ENCODE measurements at places on chromosomes 16 and 17. TPM values are rescaled to one million over a fixed set of nuclear protein-coding genes. Genes with fewer than 3 reads are reported as not detected.

Gene ASB16
- not detected for total RNA-seq

Gene PRAC2
- not detected for total RNA-seq

Gene LGALS9
- total RNA-seq: 34.9 TPM

Gene CPNE7
- 4.9 TPM for total RNA-seq

Gene NLK
- total RNA-seq: 13.3 TPM

Gene SLC4A1
- total RNA-seq: not detected

Gene RASD1
- 227 TPM for total RNA-seq

Gene SLC38A8
- not detected for total RNA-seq

DNA sequence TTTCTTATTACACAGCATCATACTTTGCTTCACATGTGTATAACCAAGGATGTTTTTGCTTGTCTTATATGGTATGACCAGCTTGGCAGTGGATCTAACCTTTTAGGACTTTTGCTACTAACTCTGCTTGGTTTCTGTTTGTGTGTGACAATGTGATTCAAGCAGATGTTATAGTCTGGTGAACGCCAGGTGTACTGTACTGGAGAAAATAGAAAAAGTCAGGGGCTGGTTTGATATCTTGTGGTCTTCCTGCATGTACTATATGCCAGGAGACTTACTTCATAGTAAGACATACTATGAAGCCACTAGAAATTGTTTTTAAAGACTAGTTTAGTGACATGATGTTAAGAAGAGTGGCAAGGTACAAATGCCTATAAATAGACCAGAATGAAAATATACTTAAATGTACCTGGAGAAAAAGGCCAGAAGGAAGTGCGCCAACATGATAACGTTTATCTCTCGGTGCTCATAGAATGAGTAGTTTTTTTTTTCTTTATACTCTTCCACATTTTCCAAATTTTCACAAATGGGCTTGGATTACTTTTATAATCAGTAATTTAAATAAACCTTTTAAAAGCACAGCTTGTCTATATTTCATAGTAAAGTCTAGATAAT is 112.3 kb downstream of the PRKCA start:
- H3K36me3 ChIP-seq: no peaks in the 10 kb centered on the region
- H3K4me3 ChIP-seq: no peak overlapping the region
- DNase-seq: no peak
- no peaks in the 10 kb centered on the region for H3K4me1 ChIP-seq

DNA sequence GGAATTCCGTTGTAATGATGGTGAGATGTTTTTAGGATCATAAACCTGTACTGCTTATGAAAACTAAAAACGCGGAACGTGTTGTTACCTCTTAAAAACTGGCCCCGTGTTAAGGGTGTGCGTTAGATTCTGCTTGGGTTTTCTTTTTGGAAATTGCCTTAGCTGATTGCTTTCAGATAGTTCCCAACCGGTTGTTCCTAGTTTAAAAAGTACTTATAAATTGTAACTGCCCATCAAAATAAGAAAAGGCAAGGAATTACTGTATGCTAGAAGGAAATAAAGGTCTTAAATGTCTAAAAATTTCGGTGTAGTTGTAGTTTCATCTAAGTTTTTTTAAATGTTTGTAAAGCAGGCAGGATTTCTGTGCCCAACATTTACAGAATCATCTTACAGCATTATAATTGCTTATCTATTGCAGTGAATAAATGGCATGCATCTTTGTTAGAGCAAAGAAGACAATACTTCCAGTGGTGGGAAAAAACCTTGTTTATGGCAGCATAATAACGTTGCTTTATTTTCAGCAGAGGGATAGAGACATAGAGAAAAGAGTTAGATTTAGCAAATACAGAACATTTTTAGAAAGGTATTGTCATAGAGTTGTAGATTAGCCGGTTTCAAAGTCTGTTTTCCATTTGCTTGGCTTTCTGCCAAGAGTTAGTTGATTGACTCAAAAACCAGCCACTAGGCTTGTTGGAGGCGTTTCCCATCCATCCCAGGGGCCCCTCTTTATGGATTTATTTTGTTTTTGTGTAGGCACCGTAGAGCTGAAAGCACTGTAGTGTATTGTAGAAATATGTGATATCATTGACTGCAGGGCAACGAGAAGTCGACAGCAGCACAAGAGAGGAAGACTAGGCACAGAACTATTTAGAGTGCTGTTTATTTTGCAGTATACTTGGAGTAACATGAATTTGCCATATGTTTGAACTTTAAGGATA is 1.7 kb downstream of the PPM1D start:
- no peaks in the 10 kb centered on the region for H3K36me3 ChIP-seq
- H3K27me3 ChIP-seq: no peaks in the 10 kb centered on the region
- H3K27ac ChIP-seq: peak overlapping the region; percentile 99
- DNase-seq: no peak
- peak overlapping the region; percentile 71 for H3K4me3 ChIP-seq

- no peak overlapping the region for H3K27ac ChIP-seq
- no peak for DNase-seq
- no peaks in the 10 kb centered on the region for H3K36me3 ChIP-seq
These were observed 89.2 kb upstream of the CDC42EP4 start for GRCh38 chr17:73400915-73401545.

- H3K36me3 ChIP-seq: no peaks in the 10 kb centered on the region
- DNase-seq: no peak
- no peak overlapping the region for H3K27ac ChIP-seq
- peaks cover 19% of the 10 kb centered on the region for H3K4me1 ChIP-seq
These were observed 1.6 kb downstream of the IL21R start for GRCh38 chr16:27403601-27403992.

DNA sequence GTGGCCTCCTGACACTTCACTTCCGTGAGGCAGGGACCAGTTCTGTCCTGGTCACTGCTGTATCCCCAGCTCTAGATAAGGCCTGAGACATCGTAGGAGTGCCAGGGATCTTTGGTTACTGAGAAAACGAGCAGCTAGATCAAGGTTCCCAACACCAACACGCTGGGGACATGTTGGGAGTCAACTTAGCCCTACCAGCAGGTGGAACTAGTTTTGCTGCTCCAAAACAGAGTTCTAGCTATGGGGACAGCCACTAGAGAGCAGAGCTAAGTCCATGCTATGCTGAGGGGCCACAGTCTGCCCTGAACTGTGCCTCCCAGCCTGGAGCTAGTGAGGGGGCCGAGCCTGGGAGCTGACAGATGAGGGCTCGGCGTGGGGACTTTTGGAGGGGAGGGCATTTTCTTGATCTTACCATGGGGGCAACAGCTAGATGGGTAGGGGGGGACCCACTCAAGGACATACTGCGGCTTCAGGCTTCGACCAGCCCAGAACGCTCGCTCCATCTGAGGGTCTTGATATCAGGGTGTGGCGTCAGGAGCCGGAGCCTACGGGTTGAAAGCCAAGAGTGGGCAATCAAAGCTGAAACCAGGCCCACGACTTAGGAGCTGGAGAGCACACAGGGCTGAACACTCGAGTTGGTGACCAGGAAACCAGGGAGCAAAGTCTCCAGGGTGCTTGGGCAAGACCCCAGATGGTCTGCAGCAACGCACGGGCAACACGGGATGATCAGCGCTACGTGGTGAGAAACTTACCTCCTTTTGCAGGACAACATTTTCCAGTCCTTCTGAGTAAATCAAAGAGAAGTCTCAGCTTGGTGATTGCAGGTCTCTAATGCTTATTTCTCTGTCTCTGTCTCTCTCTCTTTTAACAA is 13.4 kb downstream of the SNX20 start:
- H3K4me3 ChIP-seq: no peak overlapping the region
- H3K27me3 ChIP-seq: no peaks in the 10 kb centered on the region
- no peak for DNase-seq
- H3K27ac ChIP-seq: no peak overlapping the region
- H3K36me3 ChIP-seq: no peaks in the 10 kb centered on the region

DNA sequence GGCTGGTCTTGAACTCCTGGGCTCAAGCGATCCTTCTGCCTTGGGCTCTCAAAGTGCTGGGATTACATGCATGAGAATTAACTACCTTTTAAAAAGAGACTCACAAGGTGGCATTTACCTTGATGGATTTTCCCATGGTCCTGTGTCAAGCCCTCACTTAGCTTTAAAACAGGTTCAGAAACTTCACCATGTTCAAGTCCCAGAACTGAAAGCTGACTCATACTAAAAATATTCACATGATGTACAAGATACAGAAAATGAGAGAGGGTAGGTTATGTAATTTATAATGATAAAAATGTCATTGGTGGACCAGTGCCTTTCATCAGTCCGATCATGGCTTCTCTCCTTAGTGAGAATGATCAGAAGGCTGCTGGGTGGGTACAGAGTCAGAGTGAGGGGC is 4.3 kb upstream of the AKAP1 start:
- H3K4me3 ChIP-seq: no peak overlapping the region
- H3K27me3 ChIP-seq: no peaks in the 10 kb centered on the region

- no peak for DNase-seq
- no peaks in the 10 kb centered on the region for H3K36me3 ChIP-seq
- peak overlapping the region; percentile 76 for H3K27ac ChIP-seq
- no peak overlapping the region for H3K4me3 ChIP-seq
These were observed 58.4 kb downstream of the TOM1L2 start for GRCh38 chr17:17913695-17914332.

DNA sequence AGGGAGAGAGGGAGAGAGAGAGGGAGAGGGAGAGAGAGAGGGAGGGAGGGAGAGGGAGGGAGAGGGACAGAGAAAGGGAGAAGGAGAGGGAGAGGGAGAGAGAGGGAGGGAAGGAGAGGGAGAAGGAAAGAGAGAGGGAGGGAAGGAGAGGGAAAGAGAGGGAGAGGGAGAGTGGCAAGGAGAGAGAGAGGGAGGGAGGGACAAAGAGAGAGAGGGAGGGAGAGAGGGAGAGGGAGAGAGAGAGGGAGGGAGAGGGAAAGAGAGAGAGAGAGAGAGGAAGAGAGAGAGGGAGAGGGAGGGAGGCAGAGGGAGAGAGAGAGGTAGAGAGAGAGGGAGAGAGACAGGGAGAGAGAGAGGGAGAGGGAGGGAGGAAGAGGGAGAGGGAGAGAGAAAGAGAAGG is 73.5 kb downstream of the AXIN2 start:
- H3K27ac ChIP-seq: no peak overlapping the region
- H3K36me3 ChIP-seq: no peaks in the 10 kb centered on the region
- no peaks in the 10 kb centered on the region for H3K4me1 ChIP-seq
- no peaks in the 10 kb centered on the region for H3K27me3 ChIP-seq
- no peak overlapping the region for H3K4me3 ChIP-seq
- no peak for DNase-seq

GRCh38 chr16:4319454-4320421 is 3.9 kb downstream of the GLIS2 start:
- H3K27me3 ChIP-seq: no peaks in the 10 kb centered on the region
- H3K36me3 ChIP-seq: no peaks in the 10 kb centered on the region
- peak overlapping the region; percentile 36 for H3K4me3 ChIP-seq
- no peak for DNase-seq
- H3K27ac ChIP-seq: peak overlapping the region; percentile 85

DNA sequence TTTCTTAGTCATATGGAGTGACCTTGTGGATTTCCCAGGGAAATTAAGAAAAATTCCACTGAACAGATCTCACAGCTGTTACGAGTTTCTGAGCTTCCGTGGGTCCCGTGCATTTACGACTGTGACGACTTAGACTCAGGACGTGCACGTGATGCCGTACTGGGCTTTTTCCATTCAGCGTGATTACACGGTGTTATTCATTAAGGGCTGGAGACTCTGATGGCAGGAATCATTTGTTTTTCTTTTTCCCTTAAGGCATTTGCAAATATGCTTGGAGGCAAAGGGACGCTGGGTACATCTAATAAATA is 57.2 kb downstream of the TBC1D16 start:
- H3K27me3 ChIP-seq: no peaks in the 10 kb centered on the region
- H3K36me3 ChIP-seq: no peaks in the 10 kb centered on the region
- no peak for DNase-seq
- H3K4me3 ChIP-seq: no peak overlapping the region

- peaks cover 40% of the 10 kb centered on the region for H3K4me1 ChIP-seq
- no peaks in the 10 kb centered on the region for H3K27me3 ChIP-seq
- no peak overlapping the region for H3K4me3 ChIP-seq
- no peaks in the 10 kb centered on the region for H3K36me3 ChIP-seq
These were observed 23.2 kb downstream of the SLC39A11 start for GRCh38 chr17:73069164-73069770.

- H3K27ac ChIP-seq: peak overlapping the region; percentile 93
- H3K4me1 ChIP-seq: peaks cover 63% of the 10 kb centered on the region
- DNase-seq: no peak
- H3K36me3 ChIP-seq: no peaks in the 10 kb centered on the region
These were observed 1.3 kb downstream of the NLRC5 start for GRCh38 chr16:56990407-56991286.

DNA sequence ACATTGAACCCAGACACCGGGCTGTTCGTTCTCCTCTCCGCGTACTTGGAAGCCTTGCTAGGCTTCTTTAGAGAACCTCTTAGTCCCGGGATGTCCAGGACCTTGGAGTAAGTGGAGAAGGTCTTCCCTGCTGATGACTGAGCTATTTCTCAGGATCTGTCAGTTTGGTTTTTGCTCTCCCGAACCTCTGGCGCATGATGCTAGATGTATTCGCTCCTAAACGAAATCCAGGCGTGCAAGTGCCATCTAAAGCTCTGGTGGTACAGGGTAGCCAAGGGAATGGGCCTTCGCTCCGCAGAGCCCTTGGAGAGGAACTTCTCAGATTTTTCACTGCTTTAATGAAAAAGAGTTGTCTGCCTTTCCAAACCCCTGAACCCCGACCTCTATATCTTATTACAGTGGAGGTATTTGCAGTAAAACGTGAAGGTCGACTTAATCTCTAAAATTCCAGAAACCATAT is 547 bp downstream of the VMP1 start:
- peak overlapping the region; percentile 66 for H3K4me3 ChIP-seq
- no peaks in the 10 kb centered on the region for H3K27me3 ChIP-seq
- peaks cover 3% of the 10 kb centered on the region for H3K36me3 ChIP-seq
- H3K27ac ChIP-seq: peak overlapping the region; percentile 91
- H3K4me1 ChIP-seq: peaks cover 33% of the 10 kb centered on the region

DNA sequence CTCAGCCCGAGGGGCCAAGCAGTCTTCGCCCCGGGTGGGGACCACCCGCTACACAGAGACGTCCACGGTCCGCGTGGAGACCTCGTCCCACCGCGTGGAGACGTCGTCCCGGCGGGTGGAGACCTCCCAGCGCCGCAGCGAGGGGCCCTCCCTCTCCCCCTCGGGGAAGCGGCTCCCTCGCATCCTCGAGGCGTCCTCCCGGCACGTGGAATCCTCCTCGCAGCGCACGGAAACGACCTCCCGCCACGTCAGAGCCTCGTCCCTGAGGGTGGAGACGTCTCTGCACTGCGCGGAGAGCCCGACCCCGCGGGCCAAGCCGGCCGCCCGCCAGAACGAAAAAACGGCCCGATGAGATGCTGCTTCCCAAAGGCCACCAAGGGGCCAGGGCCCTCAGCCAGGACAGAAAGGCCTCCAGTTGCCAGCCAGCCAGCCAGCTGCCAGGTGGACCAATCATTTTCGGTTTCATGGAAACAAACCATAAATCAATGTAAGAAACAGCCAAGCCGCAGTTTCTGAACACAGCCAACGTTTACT is 424 bp downstream of the C17orf100 start:
- H3K36me3 ChIP-seq: no peaks in the 10 kb centered on the region
- peak; percentile 87 for DNase-seq
- peak overlapping the region; percentile 75 for H3K27ac ChIP-seq
- peaks cover 39% of the 10 kb centered on the region for H3K4me1 ChIP-seq

DNA sequence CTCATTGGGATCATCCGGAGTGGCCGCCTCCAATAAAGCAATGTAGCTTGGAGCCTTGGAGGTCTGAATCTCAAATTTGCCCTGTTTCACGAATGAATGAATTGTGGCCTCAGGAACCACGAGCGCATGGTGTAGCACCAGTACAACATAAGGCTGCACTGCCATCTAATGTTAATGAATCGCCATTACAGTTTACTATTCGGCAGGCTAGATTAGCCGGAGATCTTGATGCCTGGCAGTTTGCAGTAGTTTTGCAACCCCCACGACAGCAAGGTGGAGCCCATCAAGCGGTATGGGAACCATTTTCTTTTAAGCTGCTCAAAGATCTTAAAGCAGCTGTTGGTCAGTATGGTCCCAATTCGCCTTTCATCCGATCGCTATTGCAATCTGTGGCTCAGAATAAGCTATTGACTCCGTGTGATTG is 18.8 kb downstream of the ALOX15B start:
- no peaks in the 10 kb centered on the region for H3K36me3 ChIP-seq
- no peak overlapping the region for H3K27ac ChIP-seq
- H3K4me3 ChIP-seq: no peak overlapping the region
- H3K27me3 ChIP-seq: peaks cover 4% of the 10 kb centered on the region
- no peak for DNase-seq

All from vagina (tissue), 2 donors.